ENCODE measurements at places on chromosomes 2 and 18.

GRCh38 chr2:239162141-239162821 lies 238.5 kb downstream of the HDAC4 start:
- DNase-seq: no peak

DNA sequence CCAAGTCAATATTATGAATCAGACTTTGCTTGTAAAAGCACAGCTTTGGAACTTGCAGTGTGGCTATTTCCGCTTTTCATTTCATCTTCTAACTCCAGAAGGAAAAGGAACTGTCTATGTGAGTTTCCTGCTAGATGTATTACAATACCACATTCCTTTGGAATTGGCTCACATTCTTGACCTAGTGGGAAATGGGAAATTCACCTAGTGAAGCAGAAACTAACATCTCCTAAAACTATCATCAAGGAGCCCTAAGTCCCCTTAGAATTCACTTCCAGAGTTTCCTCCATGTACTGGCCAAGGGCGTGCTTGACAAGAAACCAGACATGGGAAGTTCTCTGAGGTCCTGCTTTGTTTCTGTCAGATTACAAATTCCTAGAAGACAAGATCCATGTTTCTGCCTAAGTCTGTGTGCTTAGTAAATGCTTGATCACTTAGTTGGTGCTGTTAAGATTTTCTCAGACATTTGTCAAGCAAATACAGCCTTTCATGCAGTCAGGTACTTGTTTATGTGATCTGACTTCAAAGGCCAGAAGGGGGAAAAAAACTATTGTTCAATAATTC lies 275.7 kb upstream of the FN1 start:
- peak; percentile 50 for DNase-seq

DNA sequence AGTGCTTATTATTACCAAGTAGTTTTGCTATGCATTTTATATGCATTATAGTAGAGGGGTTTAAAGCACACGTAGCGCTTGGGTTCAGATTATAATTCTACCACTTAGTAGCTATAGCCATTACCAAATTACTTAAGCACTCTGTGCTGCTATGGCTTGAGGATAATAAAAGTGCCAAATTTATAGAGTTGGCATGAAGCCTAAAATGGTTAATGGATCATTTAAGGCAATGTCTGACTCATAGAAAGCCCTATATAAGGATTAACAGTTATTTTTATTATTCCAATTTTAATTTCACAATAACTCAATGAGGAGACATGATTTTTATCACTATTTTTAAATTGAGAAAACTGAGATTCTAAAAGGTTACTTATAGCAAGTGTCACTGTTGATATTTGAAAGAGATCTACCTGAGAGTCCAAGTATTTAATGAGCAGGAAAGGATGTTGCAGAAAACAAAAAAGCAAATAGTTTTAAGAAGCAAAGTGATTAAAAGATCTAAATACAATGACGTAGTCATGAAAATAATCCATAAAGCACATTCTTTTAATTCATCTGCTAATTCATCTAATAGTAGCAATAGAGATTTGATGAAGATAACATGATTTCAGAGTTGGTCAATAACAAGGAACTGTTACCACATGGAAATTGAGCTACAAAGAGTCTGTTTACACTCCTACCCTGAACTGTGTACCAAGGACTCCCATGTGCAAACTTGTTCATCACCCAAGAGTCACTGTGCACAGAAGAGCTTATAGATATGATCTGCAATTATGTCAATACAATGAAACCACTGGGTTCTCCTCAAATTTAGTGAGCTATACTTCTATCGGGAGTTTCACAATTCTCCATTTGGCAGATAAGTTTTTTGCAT lies 78.8 kb upstream of the DTNA start:
- DNase-seq: no peak

GRCh38 chr2:108909275-108909823 lies 79.7 kb downstream of the EDAR start:
- no peak for DNase-seq

GRCh38 chr2:165009466-165009865 lies 54.1 kb upstream of the SLC38A11 start:
- no peak for DNase-seq

GRCh38 chr2:88709181-88709631 lies 17.7 kb downstream of the RPIA start:
- no peak for DNase-seq

DNA sequence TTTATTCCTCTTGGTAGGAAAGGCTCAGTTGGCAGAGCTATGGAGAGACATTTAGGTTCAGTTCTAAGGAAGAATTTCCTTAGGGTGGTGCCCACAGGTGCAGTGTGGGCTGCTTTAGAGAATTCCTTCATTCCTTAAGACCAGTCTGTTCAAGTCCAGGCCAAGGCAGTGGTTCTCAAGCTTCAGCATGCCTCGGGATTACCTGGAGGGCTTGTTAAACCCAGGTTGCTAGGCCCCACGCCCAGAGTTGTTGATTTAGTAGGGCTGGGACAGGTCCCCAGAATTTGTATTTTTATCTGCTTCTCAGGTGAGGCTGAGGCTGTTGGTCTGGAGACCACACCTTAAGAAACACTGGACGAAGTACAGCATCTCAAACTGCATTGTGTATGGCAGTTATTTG lies 68.9 kb downstream of the CERS6 start:
- no peak for DNase-seq

DNA sequence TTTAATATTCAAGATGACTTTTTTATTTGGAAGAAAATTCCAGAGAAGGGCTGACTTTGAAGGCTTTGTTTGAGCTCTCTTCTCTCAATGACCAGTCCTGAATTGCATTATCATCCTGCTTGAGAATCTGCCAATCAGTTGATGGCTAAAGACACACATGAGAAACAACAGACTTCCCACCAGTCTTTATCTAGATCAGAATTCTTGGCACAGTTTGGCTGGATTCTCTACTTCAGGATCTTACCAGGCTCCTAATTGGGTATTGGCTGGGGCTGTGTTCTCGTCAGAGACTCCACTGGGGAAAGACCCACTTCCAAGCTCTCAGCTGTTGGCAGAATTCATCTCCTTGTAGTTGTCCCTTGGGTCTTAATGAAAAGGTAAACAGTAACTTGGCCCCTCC lies 86.0 kb downstream of the WDSUB1 start:
- no peak for DNase-seq

- no peak for DNase-seq
Observed at GRCh38 chr2:42659609-42660008, 91.2 kb downstream of the MTA3 start.

DNA sequence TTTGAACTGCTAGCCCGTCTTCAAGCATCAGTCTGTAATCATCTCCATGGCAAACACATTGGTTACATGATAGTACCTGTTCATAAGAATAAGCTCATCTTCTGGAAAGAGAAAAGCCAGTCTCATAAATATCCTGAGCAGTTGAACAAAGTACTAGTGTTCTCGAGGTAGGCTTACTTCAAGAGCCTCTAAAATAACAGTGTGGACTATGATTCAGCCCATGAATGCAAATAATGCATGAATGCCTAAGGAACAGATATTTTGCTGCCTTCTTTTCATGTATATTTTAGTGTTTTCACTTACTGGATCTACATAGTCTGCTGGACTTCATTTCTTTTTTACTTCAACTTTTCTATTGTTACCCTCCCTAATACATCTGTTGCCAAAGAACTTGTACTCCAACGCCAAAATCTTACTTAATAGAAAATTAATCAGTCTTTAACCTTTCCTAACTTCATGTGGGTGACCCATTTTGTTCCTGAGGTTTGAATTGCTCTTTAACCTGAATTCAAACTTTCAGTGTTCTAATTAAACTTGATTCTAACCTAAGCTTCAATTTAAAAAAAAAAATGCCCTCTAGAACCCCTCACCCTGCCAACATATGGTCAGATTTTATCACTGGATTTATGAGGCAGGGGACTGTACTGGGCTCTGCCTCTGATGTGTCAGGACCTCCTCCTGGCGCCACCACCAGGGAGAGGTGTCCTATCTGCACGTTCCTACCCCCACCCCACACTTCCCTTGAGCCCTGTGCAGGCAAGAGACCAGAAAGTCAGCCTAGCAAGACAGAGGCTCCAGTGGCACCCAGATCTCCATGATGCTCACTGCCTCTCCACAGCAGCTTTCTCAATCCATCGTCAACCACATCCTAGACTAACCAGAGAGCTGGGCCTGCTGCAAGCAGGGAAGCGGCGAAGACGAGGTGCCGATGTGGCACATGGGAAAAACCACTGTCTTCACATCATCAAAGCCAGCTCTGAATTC lies 264.7 kb upstream of the ID2 start:
- DNase-seq: no peak

GRCh38 chr18:13872373-13872772 lies 43.0 kb downstream of the MC2R start:
- no peak for DNase-seq

DNA sequence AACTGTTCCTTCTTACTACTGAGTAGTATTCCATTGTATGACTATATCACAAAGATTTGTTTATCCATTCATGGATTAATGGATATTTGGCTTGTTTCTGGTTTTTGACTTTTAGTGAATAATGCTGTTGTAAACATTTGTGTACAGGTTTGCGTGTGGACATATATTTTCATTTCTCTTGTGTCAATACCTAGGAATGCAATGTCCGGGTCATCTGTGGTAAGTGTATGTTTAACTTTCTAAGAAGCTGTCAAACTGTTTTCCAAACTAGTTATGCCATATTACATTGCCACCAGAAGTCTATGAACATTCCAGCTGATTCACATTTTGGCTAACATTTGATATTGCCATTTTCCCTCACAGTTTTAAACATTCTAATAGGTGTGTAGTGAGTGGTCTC lies 29.1 kb upstream of the SLC16A14 start:
- DNase-seq: no peak
